Stimulated activated memory B cell treated with anti-CD40 and anti-IgM and Interleukin-4, amounts not matched to agents 10 μg/mL and 1 μg/mL and 100 μg/mL, for 72 hours (primary cell): ENCODE measurements at places on chromosomes 3 and 15.

GRCh38 chr15:38490242-38490922 lies 36.5 kb downstream of the FAM98B start:
- ATAC-seq, result no peak

DNA sequence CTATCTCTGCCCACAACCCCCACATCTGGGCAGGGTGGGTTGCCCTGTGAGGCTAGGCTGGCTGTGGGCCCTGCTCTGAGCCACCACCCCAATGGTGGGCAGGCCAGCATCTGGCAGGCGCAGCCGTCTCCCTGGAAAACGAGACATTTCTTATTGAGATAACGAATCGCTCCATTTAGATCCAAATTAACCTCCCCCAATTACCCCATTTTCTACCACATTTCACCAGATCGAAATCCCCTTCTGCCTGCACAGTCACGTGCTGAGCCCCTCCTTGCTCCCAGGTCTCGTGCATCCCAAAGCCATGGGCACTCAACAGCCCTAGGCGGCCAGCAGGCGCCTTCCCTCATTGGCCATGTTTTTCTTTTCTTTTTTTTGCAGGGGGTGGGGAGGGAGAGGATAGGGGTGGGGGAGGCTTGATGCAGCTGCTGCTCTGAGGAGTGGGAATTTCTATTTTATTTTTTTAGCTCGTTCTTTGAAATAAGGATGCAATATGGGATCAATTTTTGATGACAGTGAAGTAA lies 53.0 kb upstream of the TMEM115 start:
- no peak for ATAC-seq

GRCh38 chr3:105365391-105366325 lies 1.1 kb upstream of the ALCAM start:
- ATAC-seq, result no peak

- ATAC-seq, result no peak
These were observed 7.8 kb upstream of the KIF7 start for GRCh38 chr15:89662893-89663626.

- no peak for ATAC-seq
These were observed 348.7 kb downstream of the TBL1XR1 start for GRCh38 chr3:176848431-176849214.

DNA sequence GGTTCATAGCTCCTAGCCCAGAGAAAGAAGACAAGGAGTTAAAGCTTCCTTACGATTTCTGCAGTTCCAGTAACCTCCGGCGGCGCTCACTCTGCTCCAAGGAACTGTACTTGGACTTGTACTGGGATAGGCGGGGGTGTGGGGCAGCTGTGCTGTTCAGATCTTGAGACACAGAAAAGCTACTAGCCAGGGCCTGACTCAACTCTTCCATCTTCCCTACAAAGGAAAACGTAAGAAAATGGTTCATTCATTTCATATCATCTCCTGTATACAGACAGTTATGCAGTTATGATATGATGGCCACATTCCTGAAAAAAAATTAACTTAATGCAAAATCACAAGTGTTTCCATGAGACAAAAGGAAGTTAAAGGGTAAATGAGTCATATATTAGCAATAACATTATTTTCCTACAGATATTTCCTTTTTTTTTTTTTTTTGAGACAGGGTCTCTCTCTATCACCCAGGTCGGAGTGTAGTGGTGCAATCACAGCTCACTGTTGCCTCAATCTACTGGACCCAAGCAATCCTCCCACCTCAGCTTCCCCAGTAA lies 4.6 kb downstream of the SNUPN start:
- ATAC-seq, result no peak

- no peak for ATAC-seq
These were observed 72.5 kb downstream of the IGF1R start for GRCh38 chr15:98720577-98721565.

DNA sequence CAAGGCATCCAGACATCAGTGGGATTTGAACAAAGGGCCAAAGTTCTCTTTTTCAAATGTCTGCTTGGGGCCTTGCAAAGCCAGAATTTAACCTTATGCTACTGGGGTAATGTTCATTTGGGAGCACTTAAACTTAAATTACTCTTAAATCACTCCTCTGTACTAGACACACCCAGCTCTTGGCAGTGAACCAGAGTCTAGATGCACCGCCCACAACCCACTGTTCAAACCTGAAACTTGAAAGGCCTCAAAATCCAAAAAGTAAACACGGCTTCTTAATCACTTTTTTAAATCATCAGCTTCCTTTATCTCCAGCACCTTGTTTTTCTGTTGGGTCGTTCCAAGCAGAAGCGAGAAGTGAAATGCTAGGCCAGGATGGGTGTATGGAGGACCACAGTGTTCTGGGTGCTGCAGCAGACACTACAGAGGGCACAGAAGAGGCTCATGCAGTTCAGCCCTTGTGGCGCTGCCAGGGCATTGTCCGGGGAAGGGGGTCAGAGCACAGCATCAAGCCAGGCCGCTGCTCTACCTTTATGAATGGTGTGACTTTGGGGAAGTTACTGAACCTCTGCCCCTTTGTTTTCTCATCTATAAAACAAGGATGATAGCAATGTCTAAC lies 28.8 kb downstream of the MECOM start:
- no peak for ATAC-seq

DNA sequence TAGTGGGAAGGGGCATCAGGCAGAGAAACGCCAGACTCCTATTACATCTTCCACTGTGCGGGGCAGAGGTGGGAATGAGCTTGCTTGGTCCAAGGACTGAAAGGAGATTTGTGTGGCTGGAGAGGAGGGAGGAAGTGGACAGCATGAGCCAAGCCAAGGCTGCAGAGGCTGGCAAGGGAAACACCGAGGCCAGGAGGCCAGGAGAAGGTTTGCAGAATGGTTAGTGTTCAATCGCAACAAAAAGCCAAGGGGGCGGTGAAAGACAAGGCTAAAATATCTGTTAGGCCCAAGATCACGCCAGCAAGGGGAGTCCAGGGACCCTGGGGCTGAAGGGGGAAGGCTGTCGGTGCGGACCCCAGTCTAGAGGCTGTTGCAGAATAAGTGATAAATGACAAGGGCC lies 75.8 kb downstream of the CPN2 start:
- ATAC-seq, result peak; percentile 34

- ATAC-seq, result no peak
These were observed 613.6 kb upstream of the CBLB start for GRCh38 chr3:106482451-106482850.
